Inflammatory macrophage treated with lipopolysaccharide for 4 hours (primary cell): ENCODE measurements at places on chromosomes 12 and 14.

- DNase-seq, result no peak
These were observed 156.5 kb upstream of the EEA1 start for GRCh38 chr12:93085383-93086287.

DNA sequence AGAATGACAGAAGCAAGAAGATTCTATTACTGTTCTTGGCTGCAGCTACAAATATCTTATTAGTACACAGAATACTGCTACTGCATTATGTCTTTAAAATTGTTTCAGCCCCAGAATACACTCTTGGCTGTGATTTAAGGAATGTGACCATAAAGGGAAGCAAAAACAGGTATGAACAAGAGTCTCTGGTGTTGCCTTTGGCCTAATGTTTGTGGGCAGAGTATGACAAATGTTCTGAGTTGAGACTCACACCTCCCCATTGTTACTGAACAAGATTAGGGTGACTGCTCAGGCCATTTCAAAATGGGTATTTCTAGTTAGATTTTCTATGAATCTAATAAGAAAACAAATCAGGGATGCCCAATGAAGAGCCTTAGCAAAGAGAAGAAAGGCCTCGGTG lies 28.5 kb downstream of the TTC6 start:
- DNase-seq, result no peak

DNA sequence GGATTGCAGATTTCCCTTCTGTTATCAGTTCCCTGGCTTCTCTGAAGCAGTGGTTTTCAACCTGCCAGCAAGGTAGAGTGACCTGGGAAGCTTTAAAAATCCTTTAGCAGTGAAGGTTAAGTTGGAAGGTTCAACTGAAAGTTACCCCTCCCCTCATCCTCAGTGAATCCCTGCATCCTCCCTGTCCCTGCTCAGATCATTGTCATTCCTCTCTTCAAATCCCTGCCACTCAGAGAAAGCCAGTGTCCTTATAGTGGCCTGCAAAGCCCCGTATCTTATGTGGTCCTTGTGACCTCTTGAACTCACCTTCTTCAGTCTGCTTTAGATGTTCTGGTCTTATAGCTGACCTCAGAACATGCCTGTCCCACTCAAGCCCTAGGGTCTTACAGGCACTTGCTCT lies 53.6 kb downstream of the PPM1A start:
- DNase-seq, result no peak

GRCh38 chr12:101743724-101744472 lies 4.6 kb upstream of the SYCP3 start:
- DNase-seq, result no peak
